Keratinocyte (primary cell): ENCODE measurements at places on chromosomes 1 and 21. TPM values are rescaled to one million over a fixed set of nuclear protein-coding genes. Genes with fewer than 3 reads are reported as not detected.

The CA6 gene
- polyA plus RNA-seq: not detected in 3 replicates

DNA sequence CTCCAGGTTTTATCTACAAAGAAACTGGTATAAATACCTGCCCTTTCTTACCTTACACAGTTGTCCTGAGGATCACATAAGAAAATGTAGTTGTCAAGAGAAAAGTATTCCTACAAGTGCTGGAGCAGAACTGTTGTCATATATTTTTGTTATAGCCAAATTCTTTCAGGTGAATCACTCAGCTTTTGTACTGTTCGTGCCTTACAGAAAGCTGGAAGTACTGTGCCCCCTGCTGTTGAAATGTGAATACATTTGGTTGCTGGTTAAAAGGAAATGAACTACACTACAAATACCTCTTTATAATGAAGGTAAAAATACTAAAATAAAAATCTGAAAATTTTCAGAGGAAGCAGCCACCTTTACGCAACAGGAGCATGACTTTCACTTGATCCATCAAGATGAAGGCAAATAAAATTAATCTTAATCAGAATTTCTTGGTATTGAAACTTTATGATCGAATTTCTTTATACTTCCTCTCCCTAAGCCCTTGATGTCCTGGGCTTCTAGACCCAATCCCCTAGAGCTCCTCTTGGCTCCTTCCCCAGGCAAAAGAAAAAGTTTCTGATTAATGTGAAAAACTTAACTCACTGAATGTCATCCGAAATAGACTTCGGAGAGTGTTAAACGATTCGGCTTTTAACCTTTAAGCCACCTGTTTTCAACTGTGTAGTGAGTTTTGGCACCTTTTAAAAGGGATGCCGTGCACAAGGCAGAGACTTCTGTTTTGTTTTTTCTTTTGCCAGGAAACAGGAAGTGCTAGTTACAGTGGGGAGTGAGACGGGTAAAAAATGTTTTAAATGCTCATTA is 12.5 kb downstream of the CHML start:
- H3K4me3 ChIP-seq: no peak overlapping the region
- peaks cover 4% of the 10 kb centered on the region for H3K4me1 ChIP-seq
- no peak overlapping the region for H3K27ac ChIP-seq
- peak; percentile 57 for DNase-seq
- H3K36me3 ChIP-seq: no peaks in the 10 kb centered on the region

DNA sequence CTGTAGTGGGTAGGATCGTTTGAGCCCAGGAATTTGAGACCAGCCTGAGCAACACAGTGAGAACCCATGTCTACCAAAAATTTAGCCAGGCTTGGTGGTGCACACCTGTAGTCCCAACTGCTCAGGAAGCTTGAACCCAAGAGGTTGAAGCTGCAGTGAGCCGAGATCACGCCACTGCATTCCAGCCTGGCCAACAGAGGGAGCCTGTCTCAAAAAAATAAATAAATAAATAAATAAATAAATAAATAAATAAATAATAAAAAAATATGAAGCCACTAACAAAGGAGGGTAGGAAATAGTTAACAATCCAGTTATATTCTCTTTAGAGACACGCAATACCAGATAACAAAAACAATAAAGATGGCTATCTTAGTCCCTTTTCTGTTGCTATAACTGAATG is 11.9 kb upstream of the CBR3 start:
- H3K4me3 ChIP-seq: no peak overlapping the region
- H3K4me1 ChIP-seq: peaks cover 12% of the 10 kb centered on the region
- no peaks in the 10 kb centered on the region for H3K36me3 ChIP-seq
- no peak overlapping the region for H3K27ac ChIP-seq
- no peaks in the 10 kb centered on the region for H3K27me3 ChIP-seq

GRCh38 chr1:157368363-157368762 is 184.0 kb downstream of the FCRL5 start:
- no peak for DNase-seq
- no peak overlapping the region for H3K27ac ChIP-seq
- no peaks in the 10 kb centered on the region for H3K36me3 ChIP-seq
- H3K27me3 ChIP-seq: no peaks in the 10 kb centered on the region
- no peaks in the 10 kb centered on the region for H3K4me1 ChIP-seq

DNA sequence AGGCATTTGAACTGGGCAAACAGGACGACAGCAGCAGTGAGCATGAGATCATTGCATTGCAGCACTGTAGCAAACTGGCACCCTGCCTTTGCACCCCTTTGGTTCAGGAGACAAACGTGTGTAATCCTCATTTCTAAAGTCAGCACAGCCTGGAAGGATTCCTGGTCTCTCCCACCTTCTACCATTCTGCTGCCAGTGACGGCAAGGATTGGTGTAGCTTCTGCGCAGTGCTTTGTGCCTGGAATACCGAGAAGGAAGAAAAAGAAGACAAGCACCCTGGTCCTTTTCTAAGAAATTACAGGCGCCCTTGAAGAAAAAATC is 805.3 kb downstream of the USP25 start:
- DNase-seq: peak; percentile 11
- no peak overlapping the region for H3K27ac ChIP-seq
- peaks cover 14% of the 10 kb centered on the region for H3K4me1 ChIP-seq

The TNFRSF4 gene
- polyA plus RNA-seq: 0.04 TPM in 1 of 3 replicates, not detected in the others

The NCAM2 gene
- 0.02 to 0.23 TPM (median 0.16 TPM) in 3 replicates for polyA plus RNA-seq

DNA sequence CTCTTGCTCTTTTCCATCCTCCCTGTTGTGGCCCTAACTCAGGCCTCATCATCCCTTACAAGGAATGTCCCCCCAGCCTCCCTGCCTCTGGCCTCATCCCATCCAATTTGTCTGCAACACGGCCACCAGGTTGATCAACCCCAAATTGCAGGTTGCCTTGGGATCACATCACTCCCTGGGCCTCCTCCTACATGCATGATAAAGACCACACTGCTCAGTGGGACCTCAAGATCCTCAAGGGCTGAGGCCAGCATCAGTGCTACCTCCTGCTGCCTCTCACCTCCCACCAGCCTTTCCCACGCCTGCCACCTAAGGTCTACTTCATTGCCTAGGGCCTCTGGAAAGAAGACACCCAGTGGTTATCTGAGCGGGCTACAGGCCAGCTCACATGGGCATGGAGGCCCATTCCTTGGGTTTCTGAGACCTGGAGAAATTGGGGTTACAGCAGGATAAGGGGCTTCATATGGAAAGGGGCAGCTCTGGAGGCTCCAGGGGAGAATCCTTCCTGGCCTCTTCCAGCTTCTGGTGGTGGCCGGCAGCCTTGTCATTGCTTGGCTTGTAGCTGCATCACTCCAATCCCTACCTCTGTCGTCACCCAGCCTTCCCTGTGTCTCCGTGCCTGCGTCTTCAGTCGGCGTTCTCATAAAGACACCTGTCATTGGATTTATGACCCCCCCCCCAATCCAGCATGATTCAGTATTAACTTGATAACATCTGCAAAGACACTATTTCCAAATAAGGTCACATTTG is 60.5 kb downstream of the KLHDC7A start:
- DNase-seq: no peak
- no peaks in the 10 kb centered on the region for H3K36me3 ChIP-seq
- no peak overlapping the region for H3K4me3 ChIP-seq

- H3K4me3 ChIP-seq: no peak overlapping the region
- no peak for DNase-seq
- H3K27ac ChIP-seq: no peak overlapping the region
- peaks cover 5% of the 10 kb centered on the region for H3K27me3 ChIP-seq
- no peaks in the 10 kb centered on the region for H3K4me1 ChIP-seq
Observed at GRCh38 chr1:209241487-209241886, 342.0 kb upstream of the CAMK1G start.

GRCh38 chr1:77652268-77652667 is 30.2 kb downstream of the ZZZ3 start:
- H3K27ac ChIP-seq: no peak overlapping the region
- DNase-seq: no peak
- H3K4me1 ChIP-seq: no peaks in the 10 kb centered on the region
- no peaks in the 10 kb centered on the region for H3K27me3 ChIP-seq

The OLFML2B gene
- polyA plus RNA-seq: 0.02 TPM in 1 of 3 replicates, not detected in the others

DNA sequence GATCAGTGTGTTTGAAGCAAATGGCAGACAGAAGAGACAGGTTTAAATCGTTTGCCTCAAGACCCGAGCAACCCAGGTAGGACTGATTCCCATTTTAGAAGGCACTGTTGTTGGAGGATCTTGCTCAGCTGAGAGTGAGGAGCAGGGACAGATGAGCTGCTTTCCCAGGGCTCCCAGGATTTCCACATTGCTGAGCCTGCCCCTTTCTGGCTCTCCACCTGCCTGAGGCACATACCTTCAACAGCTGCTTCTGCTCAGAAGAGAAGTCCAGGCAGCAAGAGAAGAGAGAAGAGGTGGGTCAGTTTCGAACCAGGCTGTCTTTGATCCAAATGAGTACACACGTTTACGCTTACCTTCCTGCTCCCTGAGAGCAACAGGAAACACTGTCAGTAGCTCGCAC is 5.7 kb downstream of the TNNT2 start:
- no peak overlapping the region for H3K4me3 ChIP-seq
- no peaks in the 10 kb centered on the region for H3K36me3 ChIP-seq
- no peak for DNase-seq
- no peak overlapping the region for H3K27ac ChIP-seq

- DNase-seq: no peak
- no peaks in the 10 kb centered on the region for H3K4me1 ChIP-seq
- H3K27ac ChIP-seq: no peak overlapping the region
Observed at GRCh38 chr1:167082511-167083027, 7.6 kb downstream of the GPA33 start.

The SLC9C2 gene
- polyA plus RNA-seq: not detected in 3 replicates

The PRAMEF26 gene
- polyA plus RNA-seq: not detected in 3 replicates

- H3K27ac ChIP-seq: no peak overlapping the region
- no peak for DNase-seq
- no peak overlapping the region for H3K4me3 ChIP-seq
- H3K36me3 ChIP-seq: no peaks in the 10 kb centered on the region
- H3K27me3 ChIP-seq: no peaks in the 10 kb centered on the region
Observed at GRCh38 chr1:66770694-66771093, 18.4 kb downstream of the DYNLT5 start.

DNA sequence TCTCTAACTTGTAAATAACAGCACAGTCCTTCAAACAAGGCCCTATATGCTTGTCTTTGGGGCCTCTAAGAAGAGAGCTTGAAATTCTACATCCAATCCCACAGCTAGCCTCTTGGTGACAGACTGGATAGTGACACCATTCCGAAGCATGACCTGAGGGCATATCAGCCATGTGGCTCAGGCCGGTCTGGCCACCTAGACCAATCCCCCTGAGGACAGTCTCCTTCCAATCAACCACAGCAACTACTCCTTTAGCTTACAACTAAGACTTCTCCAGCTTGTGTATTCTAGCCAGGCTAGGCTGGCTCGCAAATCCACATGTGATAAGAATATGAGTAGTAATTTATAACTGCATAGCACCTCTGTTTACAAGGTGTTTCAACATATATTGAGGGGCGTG is 14.0 kb downstream of the BCAR3 start:
- H3K36me3 ChIP-seq: peaks cover 56% of the 10 kb centered on the region
- no peak for DNase-seq
- no peaks in the 10 kb centered on the region for H3K27me3 ChIP-seq

GRCh38 chr1:58005212-58005611 is 541.3 kb downstream of the OMA1 start:
- H3K36me3 ChIP-seq: no peaks in the 10 kb centered on the region
- H3K27ac ChIP-seq: no peak overlapping the region
- peaks cover 2% of the 10 kb centered on the region for H3K27me3 ChIP-seq
- H3K4me1 ChIP-seq: no peaks in the 10 kb centered on the region
- DNase-seq: no peak

GRCh38 chr1:79604490-79605198 is 598.1 kb upstream of the ADGRL4 start:
- no peak overlapping the region for H3K27ac ChIP-seq
- H3K4me1 ChIP-seq: no peaks in the 10 kb centered on the region
- DNase-seq: no peak
- no peaks in the 10 kb centered on the region for H3K27me3 ChIP-seq
- no peaks in the 10 kb centered on the region for H3K36me3 ChIP-seq

- peaks cover 26% of the 10 kb centered on the region for H3K4me1 ChIP-seq
- no peaks in the 10 kb centered on the region for H3K36me3 ChIP-seq
- H3K27ac ChIP-seq: peak overlapping the region; percentile 29
Observed at GRCh38 chr1:66283622-66284041, 250.3 kb upstream of the SGIP1 start.

The HJV gene
- 0.04 TPM in 1 of 3 replicates, not detected in the others for polyA plus RNA-seq

The C1orf174 gene
- polyA plus RNA-seq: 21.8 to 34.3 TPM (median 26.8 TPM) in 3 replicates

The PUM1 gene
- 64.0 to 86.4 TPM (median 68.6 TPM) in 3 replicates for polyA plus RNA-seq

DNA sequence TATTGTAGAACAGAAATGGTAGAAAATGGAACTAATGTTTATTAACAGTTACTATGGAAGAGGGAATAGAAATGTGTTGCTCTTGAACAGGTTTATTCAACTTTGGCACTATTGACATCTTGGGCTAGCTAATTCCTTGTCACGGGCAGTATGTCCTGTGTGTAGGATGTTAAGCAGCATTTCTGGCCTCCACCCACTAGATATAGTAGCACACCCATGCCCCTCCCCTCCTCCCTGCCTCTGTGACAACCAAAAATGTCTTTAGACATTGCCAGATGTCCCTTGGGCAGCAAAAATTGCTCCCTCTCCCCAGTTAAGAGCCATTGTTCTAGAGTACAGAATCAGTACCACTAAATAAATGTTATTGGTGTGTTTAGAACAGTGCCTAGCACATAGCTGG is 91.4 kb upstream of the TPTE start:
- no peak for DNase-seq
- H3K27me3 ChIP-seq: no peaks in the 10 kb centered on the region
- H3K36me3 ChIP-seq: no peaks in the 10 kb centered on the region
- no peak overlapping the region for H3K4me3 ChIP-seq
- no peaks in the 10 kb centered on the region for H3K4me1 ChIP-seq

The PAFAH2 gene
- polyA plus RNA-seq: 15.5 to 17.8 TPM (median 15.9 TPM) in 3 replicates

- no peak for DNase-seq
- H3K4me3 ChIP-seq: no peak overlapping the region
- H3K27ac ChIP-seq: no peak overlapping the region
- H3K4me1 ChIP-seq: no peaks in the 10 kb centered on the region
- H3K36me3 ChIP-seq: no peaks in the 10 kb centered on the region
Observed at GRCh38 chr1:218765753-218766152, 407.9 kb upstream of the LYPLAL1 start.

- no peaks in the 10 kb centered on the region for H3K27me3 ChIP-seq
- H3K27ac ChIP-seq: no peak overlapping the region
- H3K4me3 ChIP-seq: no peak overlapping the region
- DNase-seq: no peak
- H3K4me1 ChIP-seq: no peaks in the 10 kb centered on the region
Observed at GRCh38 chr1:84133479-84133878, 10.6 kb upstream of the PRKACB start.

- H3K4me3 ChIP-seq: no peak overlapping the region
- DNase-seq: no peak
- no peak overlapping the region for H3K27ac ChIP-seq
- H3K27me3 ChIP-seq: peaks cover 9% of the 10 kb centered on the region
- H3K4me1 ChIP-seq: peaks cover 12% of the 10 kb centered on the region
- H3K36me3 ChIP-seq: no peaks in the 10 kb centered on the region
Observed at GRCh38 chr1:12049616-12050015, 13.5 kb upstream of the TNFRSF8 start.

The TNFRSF8 gene
- polyA plus RNA-seq: 0.02 to 0.09 TPM (median 0.03 TPM) in 3 replicates

The SYDE2 gene
- 1.4 to 1.8 TPM (median 1.7 TPM) in 3 replicates for polyA plus RNA-seq
